AG20443 (cell line): ENCODE measurements at places on chromosomes 2 and 18.
A peak's percentile ranks its signal among the peaks of the same experiment; 100 is the strongest.

DNA sequence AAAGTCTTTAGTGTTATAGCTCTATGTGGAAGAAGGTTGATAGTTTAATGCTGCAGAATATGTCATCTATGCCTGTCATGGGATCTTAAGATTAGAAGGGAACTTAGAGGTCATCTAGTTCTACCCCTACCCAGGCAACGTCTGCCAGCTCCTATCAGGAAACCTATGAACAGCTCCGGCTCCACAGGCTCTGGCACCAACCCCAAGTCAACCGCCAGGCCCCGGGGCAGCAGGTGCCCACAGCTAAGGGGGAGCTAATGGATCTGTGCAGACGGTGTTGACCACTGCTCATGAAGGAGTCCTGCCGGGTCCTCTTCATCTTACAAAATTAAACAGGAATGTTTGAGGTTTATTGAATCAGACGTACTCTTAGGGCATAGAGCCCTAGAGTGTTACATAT lies 440.8 kb upstream of the KLHL29 start:
- no peak for DNase-seq

DNA sequence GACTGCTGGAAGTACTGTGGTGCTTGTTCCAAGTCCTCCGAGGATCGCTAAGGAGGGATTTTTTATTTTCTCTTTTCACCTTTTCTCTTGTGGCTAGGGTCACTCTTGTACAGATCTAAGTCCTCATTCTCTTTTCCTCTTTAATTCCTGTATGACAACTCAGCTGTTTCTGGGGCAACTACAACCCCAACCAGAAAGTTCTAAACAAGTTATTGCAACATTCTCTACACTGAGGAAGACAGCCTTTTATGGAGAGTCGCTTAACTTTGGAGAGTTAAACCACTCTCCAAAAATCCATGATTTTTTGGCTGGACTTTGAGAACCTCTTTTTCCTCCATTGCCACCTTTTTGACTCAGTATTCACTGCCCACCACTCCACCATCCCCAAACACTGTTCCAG lies 74.0 kb upstream of the SESTD1 start:
- DNase-seq: peak; percentile 76

DNA sequence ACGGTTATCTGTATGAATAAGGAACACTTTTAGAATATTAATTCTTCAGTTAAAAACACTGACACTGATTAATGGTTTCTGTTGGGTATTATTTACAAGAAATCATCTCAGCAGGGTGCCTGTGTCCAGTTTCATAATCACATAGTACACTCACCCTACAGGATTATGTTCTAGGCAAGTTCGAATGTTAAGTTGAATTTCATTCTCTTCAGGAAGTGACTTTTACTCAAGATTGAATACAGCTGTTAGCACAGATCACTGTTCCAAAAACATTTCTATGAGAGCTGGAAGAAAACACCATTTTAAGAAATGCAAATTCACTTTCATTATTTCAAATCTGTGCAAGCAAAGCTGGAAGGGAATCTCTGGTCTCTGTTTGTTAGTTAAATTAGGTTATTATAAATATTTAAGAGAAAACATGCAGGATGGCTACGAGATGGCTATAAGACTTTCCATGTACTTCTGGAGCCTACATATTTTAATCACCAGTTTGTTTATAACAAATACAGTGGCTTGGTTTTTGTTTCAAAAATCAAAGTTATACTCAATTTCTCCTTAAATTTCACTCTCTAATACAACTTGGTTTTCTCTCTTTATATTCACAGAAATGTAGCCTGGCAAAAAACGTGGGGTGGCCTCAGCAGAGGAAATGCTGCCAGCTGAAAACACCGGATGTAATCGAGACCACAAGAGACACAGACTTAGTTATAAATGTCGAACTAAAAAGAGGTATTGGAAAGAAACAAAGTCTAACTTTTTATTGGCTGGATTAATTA lies 65.8 kb downstream of the RBMS1 start:
- DNase-seq: peak; percentile 37

GRCh38 chr2:70735071-70735470 lies 32.9 kb downstream of the ADD2 start:
- DNase-seq: no peak
